ENCODE measurements at places on chromosomes 2 and 18.

- DNase-seq, result no peak
Observed at GRCh38 chr2:216857131-216857550, 2.7 kb downstream of the TNP1 start.

- DNase-seq, result no peak
Observed at GRCh38 chr18:62418258-62418657, 93.1 kb downstream of the TNFRSF11A start.

DNA sequence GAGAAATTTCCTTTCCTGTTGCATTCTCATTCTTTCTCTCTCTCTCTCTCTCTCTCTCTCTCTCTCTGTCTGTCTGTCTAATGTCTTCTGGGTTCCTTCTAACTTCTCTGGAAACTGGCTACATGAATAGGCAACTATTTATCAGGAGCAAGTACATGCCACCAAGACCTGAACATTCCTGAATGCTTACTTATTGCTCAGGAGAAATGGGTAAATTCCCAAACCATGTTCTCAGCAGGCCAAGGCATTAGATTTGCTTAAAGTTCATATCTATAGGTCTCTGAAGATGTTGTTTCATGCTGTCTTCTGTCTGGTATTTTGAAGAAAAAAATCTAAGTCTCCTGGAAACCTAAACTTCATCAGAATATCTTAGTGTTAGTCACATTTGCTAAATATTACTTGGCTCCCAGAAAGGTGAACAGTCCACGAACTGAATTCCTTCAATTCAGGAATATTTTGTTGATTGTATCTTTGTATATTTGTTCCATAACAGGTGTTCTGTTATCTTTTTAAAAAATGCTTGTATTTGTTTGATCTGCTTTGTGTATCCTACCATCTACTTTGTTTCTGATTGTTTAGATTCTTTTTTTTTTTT, 77.2 kb upstream of the FIGN start:
- no peak for DNase-seq

GRCh38 chr18:50053111-50053510, 141.8 kb downstream of the MYO5B start:
- no peak for DNase-seq

GRCh38 chr18:56986829-56987228, 160.1 kb upstream of the BOD1L2 start:
- DNase-seq, result no peak

DNA sequence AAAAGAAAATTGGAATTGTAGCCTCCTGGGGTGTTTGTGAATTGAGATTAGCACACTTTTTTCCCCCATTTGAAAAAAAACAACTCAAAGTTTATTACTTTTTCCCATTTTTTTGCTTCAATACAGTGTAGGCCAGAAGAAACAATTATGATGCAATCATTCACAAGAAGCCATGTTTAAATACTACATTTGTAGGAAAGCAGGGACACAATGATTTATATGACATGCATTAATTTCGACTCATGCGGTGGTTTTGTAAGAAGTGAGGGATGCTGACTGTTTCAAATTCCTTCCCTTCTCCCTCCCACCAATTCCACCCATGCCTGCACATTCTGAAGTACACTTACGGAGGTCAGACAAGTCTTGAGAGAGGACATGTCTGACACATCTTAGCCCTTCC, 774.2 kb upstream of the FSHR start:
- no peak for DNase-seq

GRCh38 chr2:97906307-97906706, 89.4 kb downstream of the TMEM131 start:
- DNase-seq, result no peak

GRCh38 chr2:213722565-213722964, 438.3 kb downstream of the SPAG16 start:
- DNase-seq, result no peak

- no peak for DNase-seq
Observed at GRCh38 chr18:79720359-79720733, 40.7 kb downstream of the CTDP1 start.

- DNase-seq, result no peak
Observed at GRCh38 chr2:80292474-80292873, 12.1 kb downstream of the LRRTM1 start.

- DNase-seq, result no peak
Observed at GRCh38 chr18:79496978-79497637, 101.4 kb downstream of the NFATC1 start.

- DNase-seq, result no peak
Observed at GRCh38 chr2:78979380-78980151, 45.9 kb upstream of the REG3G start.

GRCh38 chr18:35642802-35643201, 61.3 kb downstream of the GALNT1 start:
- DNase-seq, result no peak

GRCh38 chr2:69680001-69680675, 36.6 kb upstream of the AAK1 start:
- DNase-seq, result no peak

Data from stromal cell of bone marrow (primary cell).